ENCODE measurements at places on chromosomes 5 and 9. TPM values are rescaled to one million over a fixed set of nuclear protein-coding genes. Genes with fewer than 3 reads are reported as not detected.

PRELID2 gene
- polyA plus RNA-seq: 2.6 TPM

PCDHGA10 gene
- polyA plus RNA-seq: 1.2 TPM

DNA sequence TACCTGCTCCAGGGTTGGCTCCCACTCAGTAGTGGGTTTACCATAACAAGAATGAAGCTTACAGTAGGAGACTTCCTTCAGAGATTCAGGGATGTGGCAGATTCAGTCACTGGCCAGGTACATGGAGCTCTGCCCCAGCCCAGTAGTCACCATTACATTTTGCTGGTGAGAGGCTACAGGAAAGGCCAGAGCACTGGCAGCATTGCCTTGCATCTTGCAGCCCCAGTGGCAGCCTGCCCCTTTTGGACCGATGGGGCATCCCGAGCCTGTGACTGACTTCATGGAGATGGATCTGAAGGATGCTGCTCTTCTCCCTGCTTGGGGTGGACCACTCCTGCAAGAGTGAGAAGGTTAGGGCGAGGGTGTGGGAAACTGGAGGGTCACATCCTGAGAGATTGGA, 16.8 kb downstream of the TAS2R1 start:
- DNase-seq: no peak

GRCh38 chr5:151317871-151318270, 14.3 kb upstream of the SLC36A3 start:
- no peak for DNase-seq

DNA sequence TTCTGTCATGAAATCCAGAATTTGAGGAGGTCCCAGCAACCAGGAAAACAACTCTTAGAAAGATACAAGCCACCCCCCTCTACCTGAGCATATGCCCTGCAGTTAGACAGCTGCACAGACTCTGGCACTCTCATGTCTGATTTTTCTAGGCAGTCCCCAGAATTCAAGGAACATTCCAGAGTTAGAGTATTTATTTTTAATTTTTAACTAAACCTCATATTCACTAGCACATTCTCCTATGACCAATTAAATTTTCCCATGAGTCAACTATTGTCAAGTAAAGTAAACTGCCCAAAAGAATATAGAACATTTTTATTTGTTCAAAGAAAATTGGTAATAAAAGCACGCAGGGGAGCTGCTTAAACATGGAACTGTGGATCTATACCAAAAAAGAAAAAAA, 490.5 kb upstream of the SEMA6A start:
- no peak for DNase-seq

All from muscle of back (tissue), 13 donors.